ENCODE measurements at places on chromosomes 3 and 15.

DNA sequence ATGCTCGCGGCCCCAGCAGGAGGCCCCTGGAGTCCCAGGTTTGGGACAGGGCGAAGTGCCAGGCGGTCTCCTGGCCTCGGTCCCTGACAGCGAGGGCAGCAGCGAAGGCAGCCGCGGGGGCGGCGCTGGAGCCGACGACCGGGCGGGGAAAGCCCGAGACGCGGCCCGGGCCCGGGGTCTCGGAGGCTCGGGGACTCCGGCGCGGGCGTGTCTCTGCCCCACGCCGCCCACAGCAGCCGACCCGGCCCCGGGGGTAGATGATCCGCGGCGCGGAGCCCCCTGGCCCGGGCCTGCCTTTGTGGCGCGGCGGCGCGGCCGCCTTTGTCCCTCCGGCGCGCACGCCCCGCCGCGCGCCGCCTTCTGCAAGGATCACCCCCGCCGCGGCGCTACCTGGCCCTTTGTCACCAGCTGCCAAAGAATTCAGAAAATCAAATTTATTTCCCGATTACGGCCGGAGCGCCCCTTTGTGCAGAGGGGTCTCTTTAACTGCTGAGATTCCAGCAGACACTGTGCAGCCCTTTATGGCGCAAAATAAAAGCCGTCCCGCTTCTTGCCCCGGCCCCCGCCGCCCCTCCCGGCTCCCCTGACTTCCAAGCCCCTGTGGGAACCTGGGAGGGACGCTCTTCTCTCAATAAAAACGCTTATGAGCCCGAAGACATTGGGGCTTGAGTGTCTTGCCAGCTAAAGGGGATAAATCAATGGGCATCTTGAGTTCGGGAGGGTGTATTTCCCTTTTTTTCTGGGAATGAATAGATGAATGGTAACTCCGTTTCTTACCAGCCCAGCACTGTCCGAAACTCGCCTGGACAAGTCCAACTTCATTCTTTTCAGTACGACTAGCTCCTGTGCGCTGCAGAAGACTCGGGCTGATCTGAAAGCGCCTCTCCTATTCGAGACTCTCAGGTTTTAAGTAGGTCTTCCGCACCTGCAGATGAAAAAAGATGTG, 68.4 kb downstream of the HES1 start:
- DNase-seq, result no peak

- no peak for DNase-seq
Observed at GRCh38 chr3:111069974-111070771, 1.4 kb upstream of the NECTIN3 start.

DNA sequence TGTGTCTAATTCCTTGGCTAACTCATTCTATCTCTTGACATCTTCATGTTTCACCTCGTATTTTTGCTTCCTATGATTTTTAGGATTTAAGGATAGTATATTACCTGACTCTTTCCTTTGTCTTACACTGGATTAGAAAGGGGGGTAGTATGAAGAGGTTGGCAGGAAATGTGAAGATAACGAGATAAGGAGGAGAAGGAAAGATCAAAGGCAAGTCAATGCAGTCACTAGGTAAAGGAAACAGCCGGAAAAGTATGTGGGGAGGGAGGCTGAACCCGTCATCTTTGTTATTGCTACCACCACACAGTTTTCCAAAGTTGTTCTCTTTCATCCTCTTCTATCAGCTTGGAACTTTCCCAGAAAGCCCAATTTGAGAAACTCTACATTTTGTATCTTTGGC, 90.6 kb downstream of the SLC9A9 start:
- DNase-seq, result no peak

- DNase-seq, result no peak
Observed at GRCh38 chr15:22855791-22856190, 17.3 kb downstream of the NIPA2 start.

GRCh38 chr3:3353153-3353552, 173.7 kb upstream of the CRBN start:
- no peak for DNase-seq

- no peak for DNase-seq
Observed at GRCh38 chr3:156396851-156397250, 158.1 kb downstream of the SSR3 start.

- no peak for DNase-seq
Observed at GRCh38 chr15:66503780-66504562, 684 bp downstream of the RPL4 start.

- no peak for DNase-seq
Observed at GRCh38 chr15:24848050-24848449, 106.7 kb upstream of the SNRPN start.

- DNase-seq, result no peak
Observed at GRCh38 chr3:24582431-24583403, 88.1 kb upstream of the THRB start.

GRCh38 chr3:49007771-49008528, 759 bp downstream of the WDR6 start:
- DNase-seq, result peak; percentile 86

- DNase-seq, result no peak
Observed at GRCh38 chr3:72205297-72205826, 420.4 kb upstream of the PROK2 start.

- DNase-seq, result no peak
Observed at GRCh38 chr3:180288816-180289215, 252.1 kb upstream of the PEX5L start.

DNA sequence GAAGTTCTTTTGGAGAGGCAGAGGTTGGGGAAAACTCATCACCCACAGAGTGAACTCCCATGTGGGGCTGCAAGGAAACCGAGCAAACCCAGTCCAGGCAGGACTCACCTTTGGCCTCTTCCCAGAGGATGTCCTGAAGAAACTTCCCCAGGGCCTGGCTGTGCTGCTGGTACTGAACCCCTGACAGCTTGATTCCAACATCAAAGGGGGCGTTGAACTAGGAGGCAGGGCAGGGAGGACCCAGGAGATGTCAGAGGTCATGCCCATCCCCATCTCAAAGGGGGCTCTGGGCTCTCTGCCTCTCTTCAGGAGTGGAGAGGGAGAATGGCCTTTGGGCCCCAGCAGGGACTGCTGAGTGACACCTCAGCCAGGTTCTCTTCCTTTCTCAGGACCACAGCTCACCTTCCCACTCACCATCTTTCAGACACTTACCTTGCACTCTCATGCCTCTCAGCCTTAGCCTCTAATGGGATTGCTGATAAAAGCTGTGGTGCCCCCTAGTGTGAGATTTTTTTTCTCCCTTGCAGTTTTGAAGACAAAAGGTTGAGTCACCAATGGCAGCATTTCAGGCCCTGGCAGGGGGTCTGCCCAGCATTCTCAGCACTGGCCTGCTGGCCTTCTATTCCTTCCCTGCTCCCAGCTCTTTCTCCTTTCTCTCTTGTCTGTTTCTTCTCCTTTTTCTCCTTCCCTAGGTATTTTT, 6.0 kb downstream of the GHRL start:
- no peak for DNase-seq

GRCh38 chr3:49534581-49535441, 19.5 kb upstream of the BSN start:
- DNase-seq, result no peak

DNA sequence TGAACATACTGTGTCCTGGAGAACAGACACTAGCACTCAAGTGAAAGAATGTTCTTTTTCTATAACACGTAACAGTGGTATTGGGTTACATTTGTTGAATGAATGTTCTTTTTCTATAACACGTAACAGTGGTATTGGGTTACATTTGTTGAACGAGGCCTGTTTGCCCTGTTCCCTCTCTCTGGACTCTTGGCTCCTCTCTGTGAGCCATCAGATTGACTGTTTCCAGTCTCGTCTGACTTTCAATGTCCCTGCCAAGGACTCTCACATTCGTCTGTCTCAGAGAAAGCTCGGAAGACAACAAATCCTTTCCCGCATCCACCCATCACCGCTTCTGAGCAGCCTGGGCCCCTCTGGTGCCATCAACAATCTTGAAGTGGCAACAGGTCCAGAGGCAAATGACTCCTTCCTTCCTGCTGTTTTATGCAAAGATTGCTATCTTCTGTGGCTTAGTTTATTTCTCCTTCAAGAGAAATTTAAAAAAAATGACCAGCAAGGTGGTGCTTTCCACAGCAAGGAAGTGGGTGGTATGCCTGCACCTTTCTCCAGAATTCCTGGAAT, 8.0 kb downstream of the TMEM45A start:
- DNase-seq, result no peak

DNA sequence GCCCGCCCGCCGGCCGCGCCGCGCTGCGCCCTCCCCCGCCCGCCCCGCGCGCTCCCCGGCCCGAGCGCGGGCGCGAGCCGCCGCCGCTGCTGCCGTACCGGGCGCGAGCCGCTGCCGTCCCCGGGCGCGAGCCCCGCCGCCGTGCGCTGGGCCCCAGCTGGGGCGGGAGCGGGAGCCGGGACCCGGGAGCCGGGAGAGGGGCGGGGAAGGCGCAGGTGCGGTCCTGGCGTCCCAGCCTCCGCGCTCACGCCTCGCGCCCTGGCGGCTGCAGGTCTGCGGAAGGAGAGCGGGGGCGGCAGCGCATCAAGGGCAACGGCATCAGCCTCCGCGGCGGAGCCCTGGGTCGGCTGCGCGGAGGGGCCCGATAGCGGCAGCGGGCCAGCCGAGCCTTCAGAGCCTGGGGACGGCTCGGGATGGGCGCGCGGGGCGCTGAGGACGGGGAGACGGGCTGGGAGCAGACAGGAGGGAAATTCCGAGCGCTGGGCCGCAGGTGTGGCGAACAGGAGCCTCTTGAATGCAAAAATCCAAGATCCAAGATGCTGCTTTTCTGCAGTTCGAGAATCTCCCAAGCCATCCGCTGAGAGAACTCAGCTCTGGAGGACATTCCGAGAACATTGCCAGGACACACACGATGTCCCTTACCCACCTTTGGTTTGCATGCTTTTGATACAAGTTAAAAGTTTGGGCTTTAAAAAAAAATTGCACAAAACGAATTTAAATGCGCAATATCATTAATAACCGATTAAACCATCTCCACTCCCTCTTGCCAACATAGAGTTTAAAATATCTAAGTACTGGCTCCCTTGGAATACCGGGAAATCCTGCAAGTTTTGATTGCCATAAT, 251.1 kb downstream of the TJP1 start:
- no peak for DNase-seq

DNA sequence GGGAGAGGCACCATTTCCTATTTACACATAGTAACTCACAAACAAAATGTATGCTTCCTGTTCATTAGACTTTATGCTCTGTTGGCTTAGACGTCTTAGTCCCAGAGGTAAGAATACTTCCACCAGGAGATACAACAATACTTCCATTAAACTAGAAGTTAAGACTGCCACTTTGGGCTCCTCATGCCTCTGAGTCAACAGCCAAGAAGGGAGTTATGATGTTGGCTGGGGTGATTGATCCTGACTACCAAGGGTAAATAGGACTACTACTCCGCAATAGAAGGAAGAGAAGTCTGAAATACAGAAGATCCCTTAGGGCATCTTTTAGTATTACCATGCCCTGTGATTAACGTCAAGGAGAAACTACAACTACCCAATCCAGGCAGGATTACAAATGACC, 43.5 kb upstream of the ABI3BP start:
- DNase-seq, result no peak

DNA sequence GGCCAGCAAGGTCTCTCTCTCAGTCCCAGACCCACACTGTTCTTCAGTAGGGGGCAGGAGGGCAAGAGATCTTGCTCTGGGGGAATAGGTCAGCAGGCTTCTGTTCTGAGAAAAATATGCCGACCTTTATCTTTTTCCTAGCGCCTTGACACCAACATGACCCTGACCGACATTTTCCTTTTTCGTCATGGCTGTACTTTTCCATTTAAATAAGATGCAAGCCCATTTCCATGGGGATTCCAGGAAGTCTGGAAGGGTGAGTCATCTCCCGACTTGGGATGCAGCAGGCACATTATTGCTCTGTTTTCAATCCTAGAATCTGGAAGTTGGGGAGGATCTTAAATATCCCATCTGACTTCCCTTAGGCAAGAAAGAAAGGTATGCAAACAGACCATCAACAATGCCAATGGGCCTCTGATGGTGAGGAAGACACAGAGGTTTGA, 261.5 kb upstream of the LRTM1 start:
- no peak for DNase-seq

GRCh38 chr3:70647094-70647493, 334.7 kb upstream of the MDFIC2 start:
- DNase-seq, result no peak

DNA sequence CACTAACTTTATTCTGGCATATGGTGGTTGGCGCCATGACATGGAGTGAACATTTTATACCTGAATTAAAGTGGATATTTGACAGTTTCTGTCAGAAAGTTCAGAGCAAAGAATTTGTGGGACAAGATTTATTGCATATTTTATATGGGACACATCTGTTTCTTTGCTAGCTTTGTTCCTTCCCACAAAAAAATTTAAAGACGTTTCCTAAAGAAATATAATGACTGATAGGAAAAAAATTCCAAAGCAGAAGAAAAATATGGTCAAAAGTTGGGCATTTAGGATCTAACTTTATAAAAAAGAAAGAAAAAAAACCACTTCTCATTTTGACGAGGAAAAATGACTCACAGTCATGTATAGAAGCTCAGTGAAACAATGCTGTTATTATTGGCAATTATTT, 101.6 kb downstream of the GREM1 start:
- DNase-seq, result no peak

DNA sequence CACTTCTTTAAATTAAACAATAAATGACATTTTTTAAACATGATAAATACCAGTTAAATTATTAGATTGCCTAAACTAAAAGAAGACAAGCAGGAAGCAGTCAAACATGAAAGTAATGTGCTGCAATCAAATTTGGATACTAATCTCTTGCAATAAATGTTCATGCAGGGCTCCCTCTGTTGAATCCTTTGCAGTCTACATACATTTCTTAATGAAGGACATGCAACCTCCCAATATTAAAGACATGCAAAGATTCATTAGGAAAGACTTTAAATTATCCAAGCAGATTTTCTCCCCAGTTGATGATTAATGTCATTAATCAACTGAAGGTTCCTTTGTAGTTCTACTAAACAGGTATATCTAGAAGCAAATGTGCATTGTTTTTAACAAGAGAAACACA, 245.4 kb downstream of the ZIC4 start:
- DNase-seq, result no peak

GRCh38 chr3:129983561-129983960, 9.0 kb downstream of the TRH start:
- no peak for DNase-seq

GRCh38 chr3:141441381-141442364, 45.2 kb upstream of the RASA2 start:
- peak; percentile 64 for DNase-seq

- no peak for DNase-seq
Observed at GRCh38 chr3:102194760-102195159, 240.1 kb upstream of the ZPLD1 start.

- DNase-seq, result no peak
Observed at GRCh38 chr3:3633761-3634160, 165.5 kb upstream of the LRRN1 start.

DNA sequence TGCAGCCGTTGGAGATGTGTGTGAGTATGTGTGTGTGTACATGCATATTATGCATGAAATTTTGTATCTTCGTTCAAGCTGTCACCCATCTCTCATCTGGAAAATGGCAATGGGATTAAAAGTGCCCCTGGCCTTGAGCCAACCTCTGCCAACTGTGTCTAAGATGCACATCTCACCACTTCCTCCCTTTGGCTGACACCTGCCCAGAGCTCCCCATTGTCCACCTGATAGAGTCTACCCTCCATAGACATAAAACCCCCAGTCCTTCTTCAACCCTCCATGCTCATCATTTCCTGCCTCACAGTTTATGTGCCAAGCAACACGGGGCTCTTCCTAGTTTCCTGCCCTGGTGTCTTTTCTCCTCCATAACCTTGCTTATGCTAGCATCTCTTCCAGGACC, 187.5 kb upstream of the HES1 start:
- no peak for DNase-seq

GRCh38 chr15:80854104-80854503, 74.9 kb downstream of the CEMIP start:
- DNase-seq, result no peak

GRCh38 chr3:19526071-19526470, 377.8 kb downstream of the KCNH8 start:
- DNase-seq, result no peak
